Body of pancreas (tissue), 4 donors: ENCODE measurements at places on chromosomes 7 and 10.

GRCh38 chr7:127943541-127944521 lies 87.4 kb downstream of the LRRC4 start:
- DNase-seq: no peak

DNA sequence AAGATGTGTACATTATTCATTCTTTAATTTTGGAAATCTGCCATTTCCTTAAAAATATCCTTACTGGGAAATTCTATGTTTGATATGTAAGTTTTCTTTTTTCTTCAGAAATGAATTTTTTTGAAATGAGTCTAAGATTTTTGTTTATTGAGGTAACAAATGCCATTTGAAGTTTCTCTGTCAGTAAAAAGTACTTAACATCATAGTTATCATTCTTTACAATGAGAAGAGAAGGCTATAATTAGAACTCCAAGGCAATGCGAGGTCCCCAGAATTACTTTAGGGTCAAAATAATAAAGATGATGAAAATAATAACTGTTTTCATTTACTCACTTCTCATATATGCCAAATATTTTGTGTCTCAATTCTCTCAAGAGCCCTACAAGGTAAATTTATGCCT lies 37.0 kb upstream of the RHOBTB1 start:
- DNase-seq: no peak

DNA sequence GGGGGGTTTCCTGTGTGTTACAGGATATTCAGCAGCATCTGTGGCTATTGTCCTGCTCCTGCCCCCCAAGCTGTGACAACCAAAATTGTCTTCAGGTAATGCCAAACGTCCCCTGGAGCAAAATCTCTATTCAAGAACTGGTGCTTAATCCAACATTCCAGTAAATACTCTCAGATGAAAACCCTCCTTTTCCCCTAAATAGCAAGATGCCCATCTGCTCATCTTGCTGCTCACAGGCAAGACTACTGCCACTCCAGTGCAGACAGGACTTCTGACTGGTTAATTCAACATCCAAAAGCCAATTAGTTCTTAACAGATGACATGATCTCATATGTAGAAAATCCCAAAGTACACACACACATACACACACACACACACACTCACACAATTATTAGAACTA lies 20.5 kb upstream of the JAZF1 start:
- no peak for DNase-seq

DNA sequence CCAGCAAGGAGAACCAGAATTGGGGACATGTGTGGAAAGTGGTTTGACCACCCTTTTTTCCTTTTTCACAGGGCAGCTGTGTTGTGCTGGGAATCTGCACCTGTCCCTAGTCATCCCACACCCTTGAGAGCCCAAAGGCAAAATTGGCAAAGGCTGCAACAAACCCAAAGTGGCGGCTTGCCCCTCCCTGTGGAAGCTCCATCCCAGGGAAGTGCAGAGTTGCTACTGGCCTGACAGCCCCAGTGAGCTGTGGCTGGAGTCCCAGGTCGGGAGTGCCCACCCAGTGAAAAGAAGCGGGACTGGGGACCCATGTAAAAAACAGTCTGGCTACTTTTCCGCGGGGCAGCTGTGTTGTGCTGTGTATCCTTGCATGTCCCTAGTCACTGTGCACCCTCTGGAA lies 109.1 kb upstream of the GRM3 start:
- DNase-seq: no peak

GRCh38 chr10:78570633-78571235 lies 498.0 kb upstream of the ZMIZ1 start:
- DNase-seq: no peak

DNA sequence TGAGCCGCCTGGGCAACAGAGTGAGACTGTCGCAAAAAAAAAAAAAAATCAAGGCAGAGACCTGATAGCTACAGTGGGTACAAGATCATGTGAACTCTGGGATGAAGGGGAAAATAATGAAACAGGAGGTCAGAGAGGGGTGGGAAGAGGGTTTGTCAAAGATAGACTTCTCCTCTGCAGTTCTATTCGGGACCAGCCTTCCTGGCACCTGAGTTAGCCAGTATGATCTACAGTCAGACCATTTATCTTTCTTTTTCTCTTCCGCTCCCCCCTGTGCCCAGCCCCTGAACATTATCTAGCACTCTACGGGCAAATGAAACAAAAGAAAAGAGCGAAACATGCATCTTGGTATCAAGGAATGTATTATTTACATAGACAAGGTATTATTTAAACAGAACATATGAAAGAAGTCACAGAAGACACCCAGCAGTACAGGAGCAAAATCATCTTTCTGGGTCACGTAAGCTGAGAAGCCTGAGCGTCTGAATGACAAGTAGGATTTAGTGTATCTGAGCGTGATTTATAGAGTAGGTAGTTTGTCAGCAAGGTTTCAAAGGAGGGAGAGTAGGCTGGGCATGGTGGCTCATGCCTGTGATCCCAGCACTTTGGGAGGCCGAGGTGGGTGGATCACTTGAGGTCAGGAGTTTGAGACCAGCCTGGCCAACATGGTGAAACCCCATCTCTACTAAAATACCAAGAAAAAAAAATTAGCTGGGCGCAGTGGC lies 109.0 kb downstream of the PRKCQ start:
- DNase-seq: no peak
